ENCODE measurements at places on chromosomes 5 and 9.

DNA sequence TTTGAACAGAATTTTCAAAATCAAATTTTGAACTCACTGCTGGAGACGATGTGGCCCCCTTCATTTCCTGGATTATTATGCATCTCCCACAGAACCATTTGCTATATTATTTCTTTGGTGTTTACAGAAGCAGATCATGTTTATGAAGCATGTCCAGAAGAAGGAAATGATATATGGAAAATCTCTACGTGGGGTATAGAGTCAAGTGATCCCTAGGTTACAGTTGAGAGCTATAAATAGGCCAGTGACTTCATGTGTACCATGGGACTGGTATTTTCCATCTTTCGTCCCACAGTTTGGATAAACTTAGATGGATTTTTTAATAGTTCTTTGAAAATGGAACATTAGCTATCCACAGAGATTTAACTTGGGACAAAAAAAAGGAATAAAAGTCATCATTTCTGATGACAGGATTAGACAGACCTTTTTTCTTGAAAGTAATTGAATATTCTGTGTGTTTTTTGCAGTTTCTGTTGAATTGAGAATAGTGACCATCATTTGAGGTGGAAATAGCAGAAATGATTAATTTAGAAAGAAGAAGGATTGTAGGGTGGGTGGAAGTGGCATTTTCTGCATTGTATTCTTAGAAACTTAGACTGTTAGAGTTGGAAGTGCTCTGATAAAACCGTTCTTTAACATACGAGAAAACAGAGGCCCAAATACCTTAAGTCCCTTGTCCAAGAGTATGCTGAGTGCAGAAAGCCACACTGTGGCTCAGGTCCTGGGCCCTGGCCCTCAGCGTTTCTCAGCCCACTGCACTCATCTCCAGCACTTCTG, 136.4 kb downstream of the PIP5K1B start:
- no peak for DNase-seq

GRCh38 chr5:14216902-14217301, 73.8 kb downstream of the TRIO start:
- no peak for DNase-seq

DNA sequence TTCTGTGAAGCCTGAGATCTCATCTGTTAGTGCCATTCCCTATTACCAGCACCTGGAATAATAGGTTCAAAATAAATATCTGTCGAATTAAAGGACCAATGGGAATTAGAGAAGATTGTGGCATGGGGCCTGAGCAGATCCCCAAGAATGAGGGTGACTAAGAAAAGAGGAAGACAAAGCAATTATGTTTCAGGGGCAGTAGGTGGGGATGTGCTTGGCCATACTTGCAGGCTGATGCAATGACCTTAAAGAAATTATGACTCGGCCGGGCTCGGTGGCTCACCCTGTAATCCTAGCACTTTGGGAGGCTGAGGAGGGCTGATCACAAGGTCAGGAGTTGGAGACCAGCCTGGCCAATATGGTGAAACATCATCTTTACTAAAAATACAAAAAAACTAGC, 562.8 kb downstream of the PTPRD start:
- DNase-seq: no peak

- DNase-seq: no peak
These were observed 166.6 kb upstream of the NFIB start for GRCh38 chr9:14480526-14480925.

- DNase-seq: no peak
These were observed 35.8 kb downstream of the HACD4 start for GRCh38 chr9:20995616-20996015.

DNA sequence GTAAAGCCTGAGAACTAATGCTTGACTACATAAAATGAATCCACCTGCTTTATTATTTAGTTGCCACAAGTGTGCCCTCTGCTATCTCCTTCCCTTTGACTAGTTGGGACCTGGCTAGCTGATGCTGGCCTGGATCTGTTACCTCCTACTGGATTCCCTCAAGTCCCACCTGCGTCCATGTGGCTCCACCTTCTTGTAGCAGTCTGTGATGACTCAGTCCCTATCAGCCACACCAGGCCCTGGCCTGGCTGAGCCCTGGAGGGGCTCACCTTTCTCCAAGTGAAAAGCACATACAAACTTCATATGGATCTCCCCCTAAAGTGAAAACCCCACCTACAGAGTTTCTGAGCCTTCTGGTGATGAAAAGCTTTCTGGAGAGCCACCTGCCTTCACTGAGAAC, 611.4 kb downstream of the SEMA5A start:
- DNase-seq: no peak

GRCh38 chr5:174990909-174991308, 266.5 kb downstream of the MSX2 start:
- no peak for DNase-seq

DNA sequence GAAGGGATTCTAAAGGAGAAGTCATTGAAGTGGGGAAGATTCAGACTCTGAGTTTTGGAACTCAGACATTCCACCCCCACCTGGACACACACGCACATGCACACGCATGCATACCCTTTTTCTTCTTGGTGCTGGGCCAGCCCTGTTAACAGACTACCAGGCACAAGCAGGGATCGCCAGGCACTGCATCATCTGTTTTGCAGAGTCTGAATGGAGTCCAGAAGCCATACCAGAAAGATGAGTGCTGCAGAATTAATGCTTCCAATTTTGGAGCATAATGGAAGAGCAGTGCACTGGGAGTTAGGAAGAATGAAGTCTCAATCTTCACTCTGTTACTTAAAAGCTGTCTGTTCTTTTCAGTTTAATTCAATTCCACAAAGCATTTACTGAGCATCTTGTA, 95.5 kb downstream of the PDE8B start:
- DNase-seq: no peak

DNA sequence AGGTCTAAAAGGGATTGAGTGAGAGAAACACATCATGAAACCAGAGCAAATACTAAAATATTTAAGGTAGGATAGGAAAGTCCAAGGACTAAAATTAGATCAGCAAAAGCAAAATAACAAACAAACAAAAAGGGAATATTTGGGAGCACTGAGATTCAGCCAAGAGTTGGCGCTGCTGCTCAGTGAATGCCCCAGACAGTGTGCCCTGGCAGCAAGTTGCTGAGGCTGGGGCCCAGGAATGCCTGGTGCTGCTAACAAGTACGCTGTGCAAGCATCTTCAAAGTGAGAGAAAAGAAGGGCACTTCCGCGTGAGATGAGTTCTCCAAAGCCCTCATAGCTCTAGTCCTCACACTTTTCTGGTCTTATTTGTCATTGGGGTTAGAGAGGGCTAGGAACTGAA, 603.3 kb downstream of the EFNA5 start:
- DNase-seq: no peak

- no peak for DNase-seq
These were observed 28.7 kb upstream of the KLF4 start for GRCh38 chr9:107518037-107518807.

- DNase-seq: no peak
These were observed 184.8 kb downstream of the KIAA0825 start for GRCh38 chr5:94433397-94434163.

- DNase-seq: no peak
These were observed 174.6 kb upstream of the ZNF608 start for GRCh38 chr5:124920909-124921666.

- no peak for DNase-seq
These were observed 247.0 kb downstream of the AOPEP start for GRCh38 chr9:94973451-94973941.

- no peak for DNase-seq
These were observed 29.0 kb upstream of the ANXA6 start for GRCh38 chr5:151186538-151186937.

- DNase-seq: no peak
These were observed 135.4 kb upstream of the GNA14 start for GRCh38 chr9:77783518-77783917.

DNA sequence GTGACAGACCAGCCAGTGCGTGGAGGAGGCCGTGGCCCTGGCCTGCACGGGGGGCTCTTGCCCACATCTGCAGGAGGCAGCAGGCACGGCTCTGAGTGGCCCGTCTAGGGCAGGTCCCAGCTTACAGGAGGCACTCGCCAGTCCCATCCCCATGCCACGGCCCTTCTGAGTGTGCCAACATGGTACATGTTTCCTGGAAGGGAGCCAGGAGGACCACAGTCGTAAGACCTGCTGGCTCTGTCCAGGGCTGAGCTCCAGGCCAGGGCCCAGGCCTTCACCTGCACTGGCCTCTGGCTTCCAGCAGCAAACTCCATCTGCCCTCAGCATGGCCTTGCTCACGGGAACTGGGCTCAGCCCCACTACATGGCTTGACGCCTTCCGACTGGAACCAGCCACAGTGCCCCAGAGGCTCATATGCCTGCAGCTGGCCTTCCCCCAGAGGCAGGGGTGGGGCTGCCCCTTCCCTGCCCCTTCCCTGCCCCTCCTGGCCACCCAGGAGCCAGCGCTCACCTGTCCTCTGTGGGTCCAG, 3.8 kb downstream of the NKD2 start:
- no peak for DNase-seq

- DNase-seq: no peak
These were observed 7.2 kb downstream of the EGFL7 start for GRCh38 chr9:136669791-136670464.

- DNase-seq: no peak
These were observed 197.3 kb downstream of the MELK start for GRCh38 chr9:36770025-36770424.

- no peak for DNase-seq
These were observed 32.9 kb downstream of the TMEM252 start for GRCh38 chr9:68507806-68508145.

Data from NCI-H2171 (cell line).